ENCODE measurements at places on chromosomes 5 and 9.

DNA sequence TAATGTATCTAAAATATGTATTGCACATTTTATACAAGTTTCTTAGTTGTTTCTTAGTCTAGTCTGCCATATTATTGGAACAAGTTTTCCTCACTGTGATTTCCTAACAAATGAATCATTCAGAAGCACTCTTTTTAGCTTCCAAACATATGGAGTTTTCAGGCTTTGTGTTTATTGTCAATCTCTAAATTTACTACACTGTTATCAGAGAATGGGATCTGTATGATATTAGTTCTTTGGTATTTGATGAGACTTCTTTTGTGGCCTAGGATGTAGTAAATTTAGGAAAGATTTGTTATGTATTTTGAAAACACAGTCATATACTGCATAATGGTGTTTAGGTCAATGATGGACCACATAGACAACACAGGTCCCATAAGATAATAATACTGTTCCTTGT is 25.7 kb downstream of the SREK1IP1 start:
- no peak for DNase-seq

DNA sequence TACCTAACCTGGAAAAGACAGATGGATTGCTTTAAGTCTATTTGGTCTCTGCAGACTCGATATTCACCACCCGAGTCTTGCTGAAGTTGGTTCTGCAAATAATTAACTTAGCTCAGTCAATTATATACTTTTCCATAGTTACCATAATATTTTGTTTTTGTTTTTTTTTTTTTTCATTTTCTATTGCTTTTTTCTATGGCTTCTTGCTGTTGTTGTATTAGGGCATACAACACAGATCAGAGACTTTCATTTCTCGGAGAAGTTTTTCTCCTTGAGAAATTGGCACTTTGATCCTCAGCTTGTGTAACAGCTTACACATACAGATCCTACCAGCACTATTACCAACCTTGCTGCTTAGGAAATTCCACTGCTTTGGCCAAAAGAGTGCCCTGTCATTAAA is 88.0 kb downstream of the GPR21 start:
- no peak for DNase-seq

DNA sequence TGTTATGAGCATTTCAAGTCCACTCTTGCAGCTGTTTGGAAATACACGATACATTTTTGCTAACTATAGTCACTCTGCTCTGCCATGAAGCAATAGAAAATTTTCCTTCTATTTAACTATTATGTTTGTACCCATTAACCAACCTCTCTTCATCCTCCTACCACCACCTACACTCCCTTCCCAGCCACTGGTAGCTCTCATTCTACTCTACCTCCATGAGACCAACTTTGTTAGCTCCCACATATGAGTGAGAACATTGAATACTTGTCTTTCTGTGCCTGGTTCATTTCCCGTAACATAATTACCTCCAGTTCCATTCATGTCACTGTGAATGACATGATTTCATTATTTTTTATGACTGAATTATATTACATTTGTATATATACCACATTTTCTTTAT is 505.9 kb upstream of the CCNG1 start:
- no peak for DNase-seq

- no peak for DNase-seq
Measured at GRCh38 chr9:10168241-10168640, 444.6 kb downstream of the PTPRD start.

DNA sequence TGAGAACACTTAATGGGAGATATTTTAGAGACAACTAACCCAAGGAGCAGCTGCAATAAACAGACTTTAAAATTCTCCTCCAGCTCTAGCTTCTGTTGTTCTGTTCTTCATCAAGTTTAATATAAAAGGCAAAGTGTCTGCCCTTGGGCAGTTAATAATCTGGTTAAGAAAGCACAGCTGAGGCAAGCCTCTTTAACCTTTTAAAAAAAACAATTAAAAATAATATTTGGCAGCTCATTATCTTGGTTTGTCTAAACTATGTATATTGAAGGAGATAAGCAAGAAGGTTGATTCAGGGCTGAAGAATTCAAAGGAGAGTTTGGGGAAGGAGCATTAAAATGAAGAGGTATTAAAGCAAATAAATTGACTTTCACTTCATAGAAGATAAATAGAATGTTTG is 75.4 kb downstream of the TSSK1B start:
- no peak for DNase-seq

- no peak for DNase-seq
Measured at GRCh38 chr9:93124793-93125192, 9.3 kb downstream of the NINJ1 start.

GRCh38 chr9:104094534-104095015 is 466 bp downstream of the SMC2 start:
- no peak for DNase-seq

GRCh38 chr5:1016036-1016435 is 7.4 kb downstream of the NKD2 start:
- DNase-seq = no peak

- peak; percentile 13 for DNase-seq
Measured at GRCh38 chr5:173204185-173204979, 30.6 kb downstream of the NKX2-5 start.

DNA sequence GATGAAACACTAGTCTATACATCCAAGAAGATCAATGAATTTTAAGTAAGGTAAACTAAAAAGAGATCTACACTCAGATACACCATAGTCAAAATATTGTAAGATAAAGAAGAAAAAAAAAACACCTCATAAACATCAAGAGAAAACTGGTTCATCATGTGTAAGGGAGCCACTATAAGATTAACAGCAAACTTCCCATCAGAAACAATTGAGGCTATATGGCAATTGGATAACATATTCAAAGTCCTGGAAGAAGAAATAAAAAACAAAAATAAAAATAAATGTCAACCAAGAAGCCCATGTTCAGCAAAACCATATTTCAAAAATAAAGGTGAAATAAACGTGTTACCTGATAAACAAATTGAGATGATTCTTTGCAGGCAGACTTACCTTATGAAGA is 3.6 kb downstream of the OR13C8 start:
- no peak for DNase-seq

DNA sequence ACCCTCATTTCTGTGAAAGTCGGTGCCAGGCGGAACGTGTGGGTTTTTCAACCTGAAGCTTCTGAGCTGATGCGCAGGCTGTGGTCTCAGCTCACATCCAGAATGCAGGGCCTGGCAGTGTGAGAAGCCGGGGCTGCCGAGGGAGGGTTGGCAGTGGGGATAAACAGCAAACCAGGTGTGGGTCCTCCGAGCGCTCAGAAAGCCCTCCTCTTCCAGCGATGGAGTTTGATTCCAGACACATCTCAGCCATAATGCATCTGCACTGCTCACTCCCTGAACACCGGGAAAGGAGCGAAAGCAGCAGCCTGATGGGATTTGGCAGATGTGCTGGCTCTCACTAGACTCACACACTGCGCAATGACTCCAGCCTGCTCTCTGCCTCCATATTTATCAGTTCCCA is 280.1 kb downstream of the HSPA4 start:
- DNase-seq = peak; percentile 55

GRCh38 chr5:2399804-2400203 is 351.7 kb downstream of the IRX2 start:
- DNase-seq = no peak

GRCh38 chr5:75235711-75236110 is 967 bp downstream of the ANKRD31 start:
- peak; percentile 22 for DNase-seq

DNA sequence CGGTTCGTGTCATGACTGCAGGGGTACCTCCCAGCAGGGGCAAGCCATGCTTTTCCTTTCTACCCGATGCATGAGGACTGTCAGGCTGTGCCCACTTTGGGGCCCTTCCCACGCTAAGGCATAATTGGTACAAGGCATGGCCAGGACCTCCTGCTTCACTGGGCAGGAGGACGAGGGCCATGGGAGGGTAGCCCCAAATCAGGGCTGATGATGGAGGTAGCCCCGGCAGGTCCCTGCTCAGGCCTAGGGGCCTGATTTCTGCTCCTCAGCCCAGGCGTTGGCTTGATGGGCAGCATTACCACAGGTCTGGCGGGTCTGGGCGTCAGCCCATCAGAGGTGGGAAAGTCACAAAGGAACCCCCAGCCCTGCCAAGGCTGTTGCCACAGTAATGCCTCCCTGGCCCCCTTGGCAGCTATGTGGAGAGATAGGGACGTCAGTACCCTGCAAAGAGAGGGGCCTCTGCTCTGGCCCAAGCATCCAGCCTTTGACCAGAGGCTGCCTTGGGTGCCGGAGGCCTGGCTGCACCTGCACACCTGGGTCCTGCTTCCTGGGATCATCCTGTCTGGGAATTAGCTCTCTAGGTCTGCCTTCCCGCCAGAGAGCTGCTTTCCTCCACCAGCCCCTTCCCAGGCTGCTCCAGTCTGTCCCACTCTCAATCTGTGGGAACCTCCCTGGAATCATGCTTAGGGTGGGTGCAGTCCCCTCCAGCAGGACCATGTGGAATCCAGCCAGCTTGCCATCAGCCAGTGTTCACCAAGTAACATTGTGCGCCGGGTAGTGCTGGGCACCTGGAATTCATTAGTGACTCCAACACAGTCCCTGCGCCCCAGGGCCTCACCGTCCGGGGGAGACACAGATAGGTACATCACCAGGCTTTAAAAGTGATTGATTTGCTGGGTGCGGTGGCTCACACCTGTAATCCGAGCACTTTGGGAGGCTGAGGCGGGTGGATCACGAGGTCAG is 15.4 kb downstream of the TSPAN17 start:
- no peak for DNase-seq

- DNase-seq = no peak
Measured at GRCh38 chr9:92098638-92099037, 16.6 kb downstream of the SPTLC1 start.

DNA sequence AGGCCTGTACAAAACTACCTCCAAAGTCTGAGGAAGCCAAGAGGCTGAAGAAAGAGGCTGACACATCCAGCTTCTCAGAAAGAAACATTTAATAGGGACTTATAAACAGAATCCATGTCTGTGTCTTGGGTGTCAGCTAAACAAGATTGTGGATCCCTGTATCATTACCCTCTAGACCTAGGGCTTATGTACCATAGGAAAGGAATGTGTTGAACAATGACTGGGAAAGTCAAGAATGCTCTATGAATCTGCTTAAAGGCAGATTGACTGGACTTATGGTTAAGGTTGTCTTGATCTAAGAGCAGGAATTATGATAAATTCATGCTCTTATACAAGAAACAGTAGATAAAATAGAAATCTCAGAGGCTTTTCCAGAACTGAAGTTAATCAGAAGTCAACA is 335.7 kb upstream of the RPS23 start:
- DNase-seq = no peak

GRCh38 chr9:124261736-124262648 is 4.2 kb downstream of the NEK6 start:
- DNase-seq = no peak

GRCh38 chr5:107864793-107865192 is 194.1 kb upstream of the EFNA5 start:
- no peak for DNase-seq

DNA sequence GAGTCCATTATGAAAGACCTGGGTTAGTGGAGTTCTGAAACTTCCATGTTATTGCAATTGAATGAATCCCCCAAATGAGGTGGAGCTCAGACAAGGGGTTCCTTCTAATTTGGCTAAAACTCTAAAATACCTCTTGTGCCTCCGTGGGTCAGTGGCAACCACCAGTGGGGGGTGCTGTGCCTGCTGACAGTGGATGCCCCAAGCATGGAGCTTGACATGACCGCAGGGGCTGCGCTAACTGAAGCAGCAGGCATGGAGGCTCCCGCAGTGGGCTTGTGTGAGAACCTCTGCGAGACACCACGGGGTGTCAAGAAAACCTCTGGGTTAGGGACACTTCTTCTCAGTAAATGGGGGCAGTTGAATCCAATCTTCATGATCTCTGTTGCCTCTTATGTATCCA is 200.5 kb downstream of the DRD1 start:
- DNase-seq = no peak

GRCh38 chr9:93287189-93287552 is 103.2 kb downstream of the WNK2 start:
- DNase-seq = no peak

DNA sequence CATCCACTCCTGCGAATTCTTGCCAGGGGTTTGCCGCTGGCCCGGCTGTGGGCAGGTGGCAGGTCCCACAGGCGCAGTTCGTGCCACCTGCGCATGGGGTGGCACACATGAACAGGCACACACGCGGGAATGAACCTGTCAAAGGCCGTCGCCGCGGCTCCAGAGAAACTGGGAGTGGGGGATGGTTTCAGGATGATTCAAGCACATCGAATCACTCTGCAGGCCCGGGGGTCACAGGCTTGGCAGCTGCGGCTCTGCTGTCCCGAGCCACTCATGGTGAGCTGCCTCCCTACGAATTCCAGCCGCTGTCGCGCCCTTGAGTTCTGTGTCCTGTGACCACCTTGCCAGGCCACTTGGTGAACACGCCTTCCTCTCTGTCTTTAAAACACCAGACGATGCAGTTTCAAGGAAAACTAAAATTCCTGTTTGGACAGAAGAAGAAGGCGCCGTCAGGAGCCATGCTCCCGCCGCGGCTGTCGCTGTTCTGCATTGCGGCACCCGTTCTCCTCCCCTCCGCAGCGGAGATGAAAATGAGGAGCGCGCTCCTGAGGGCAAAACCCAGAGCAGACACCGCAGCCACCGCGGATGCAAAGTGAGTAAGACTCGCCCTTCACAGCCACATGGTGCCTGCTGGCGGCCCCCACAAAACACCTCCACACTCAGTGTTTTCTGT is 15.4 kb upstream of the EXOC3 start:
- DNase-seq = no peak

DNA sequence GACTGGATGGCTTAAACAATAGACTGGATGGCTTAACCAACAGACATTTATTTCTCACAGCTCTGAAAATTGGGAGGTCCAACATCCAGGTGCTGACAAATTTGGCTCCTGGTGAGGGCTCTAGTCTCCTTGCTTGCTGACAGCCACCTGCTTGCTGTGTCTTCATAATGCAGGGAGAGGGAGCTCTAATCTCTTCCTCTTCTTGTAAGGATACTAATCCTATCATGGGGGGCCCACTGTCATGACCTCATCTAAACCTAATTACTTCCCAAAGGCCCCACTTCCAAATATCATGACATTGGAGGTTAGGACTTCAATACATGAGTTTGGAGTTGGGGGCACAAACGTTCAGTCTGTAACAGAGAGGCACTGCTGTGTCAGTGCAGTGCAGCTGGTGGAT is 26.4 kb downstream of the FOXD1 start:
- peak; percentile 31 for DNase-seq

DNA sequence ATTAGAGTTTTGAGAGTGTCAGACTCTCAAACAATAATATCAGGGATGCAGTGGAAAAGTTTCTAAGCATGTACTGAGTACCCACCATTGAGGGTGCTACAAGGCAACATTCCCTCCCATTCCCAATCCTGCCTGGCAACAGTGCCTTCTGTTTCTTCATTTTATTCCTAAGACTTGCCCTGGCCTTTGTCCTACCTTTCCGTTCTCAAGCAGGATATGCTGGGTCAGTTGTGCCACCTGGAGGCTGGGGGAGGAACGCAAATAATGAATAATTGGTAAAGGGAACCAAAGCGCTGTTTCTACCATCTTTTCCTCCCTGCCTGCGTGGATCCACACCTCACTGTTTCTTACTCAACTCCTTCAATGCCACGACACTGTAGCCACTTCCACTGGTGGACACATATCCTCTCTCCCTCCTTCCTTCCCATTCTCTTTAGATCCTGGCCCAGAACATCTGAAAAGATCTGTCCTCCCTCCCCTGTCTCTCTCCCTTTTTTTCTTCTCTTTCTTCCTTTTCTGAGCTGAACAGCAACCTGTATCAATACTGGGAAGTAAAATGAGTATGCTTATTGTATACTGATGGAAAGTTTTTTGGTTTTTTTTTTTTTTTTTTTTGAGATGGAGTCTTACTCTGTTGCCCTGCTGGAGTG is 149.5 kb downstream of the C9orf152 start:
- peak; percentile 43 for DNase-seq

Data from NCI-H82 (cell line).